Stimulated activated CD4-positive, alpha-beta T cell treated with anti-CD3 and anti-CD28 coated beads, Interleukin-15, amount 100 ng/mL, for 1 hour (primary cell): ENCODE measurements at places on chromosomes 5 and 9.

DNA sequence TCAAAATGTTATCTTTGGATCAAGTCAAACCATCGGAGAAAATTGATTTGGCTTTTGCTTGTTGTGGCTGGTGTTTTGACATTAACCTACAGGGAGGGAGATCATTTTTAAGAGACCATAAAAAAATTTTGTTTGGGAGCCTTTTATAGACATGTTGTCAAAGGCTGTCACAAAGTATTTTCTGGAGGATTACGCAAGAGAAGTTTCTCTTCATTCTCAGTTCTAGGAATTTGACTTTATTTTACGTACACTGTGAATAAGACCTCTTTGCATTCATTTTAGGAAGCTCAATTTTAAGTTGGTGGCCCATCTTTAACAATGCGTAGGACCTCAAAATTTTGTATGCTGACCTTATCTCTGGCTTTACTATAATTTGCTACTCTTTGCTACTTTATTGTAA, 50.2 kb upstream of the SLC44A1 start:
- DNase-seq: no peak

- no peak for DNase-seq
These were observed 42.2 kb downstream of the NIPAL4 start for GRCh38 chr5:157502143-157502647.

DNA sequence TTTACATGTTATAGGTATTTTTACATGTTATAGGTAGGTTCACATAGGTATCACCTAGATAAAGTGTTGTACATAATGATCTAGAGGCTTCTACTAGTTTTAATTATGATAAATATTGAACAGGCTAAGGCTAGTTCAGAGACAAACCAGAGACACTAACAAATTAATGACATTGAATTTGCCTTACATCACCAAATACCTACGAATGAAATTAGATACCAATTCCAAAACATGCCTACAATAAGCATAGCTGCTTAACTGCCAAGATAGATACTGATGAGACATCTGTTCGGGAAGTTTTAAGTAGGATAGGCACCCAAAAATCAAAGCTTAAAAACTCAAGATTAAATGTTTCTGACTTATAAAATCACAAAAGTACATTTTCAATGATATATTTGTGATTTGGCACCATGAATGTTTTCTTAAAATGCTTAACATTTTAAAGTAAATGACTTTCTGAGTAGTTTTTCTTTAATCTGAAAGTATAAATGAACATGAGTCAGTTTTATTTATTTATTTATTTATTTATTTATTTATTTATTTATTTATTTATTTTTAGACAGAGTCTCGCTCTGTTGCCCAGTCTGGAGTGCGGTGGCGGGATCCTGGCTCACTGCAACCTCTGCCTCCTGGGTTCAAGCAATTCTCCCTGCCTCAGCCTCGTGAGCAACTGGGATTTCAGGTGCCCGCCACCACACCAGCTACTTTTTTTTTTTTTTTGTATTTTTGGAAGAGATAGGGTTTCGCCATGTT, 703.1 kb upstream of the ARRDC3 start:
- no peak for DNase-seq

- DNase-seq: no peak
These were observed 128.4 kb downstream of the PARP8 start for GRCh38 chr5:50794812-50795211.

DNA sequence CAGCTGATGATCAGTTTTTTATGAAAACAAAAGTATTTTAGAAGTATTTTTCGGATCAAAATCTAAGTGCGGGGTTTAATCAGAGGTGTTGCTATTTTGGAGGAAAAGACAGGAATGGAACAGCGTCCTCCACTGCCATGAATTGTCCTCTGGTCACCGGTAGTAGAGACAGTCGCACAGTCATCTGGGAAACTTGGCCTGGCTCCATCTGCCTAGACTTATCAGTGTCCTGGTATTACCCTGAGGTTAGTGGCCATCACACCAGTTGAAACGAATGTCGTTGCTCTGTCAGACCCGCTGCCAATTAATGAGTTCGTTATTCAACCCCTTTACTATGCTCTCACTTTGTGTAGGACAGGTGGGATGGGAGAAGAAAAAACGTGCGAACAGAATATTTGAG, 8.2 kb downstream of the TLX3 start:
- DNase-seq: no peak

DNA sequence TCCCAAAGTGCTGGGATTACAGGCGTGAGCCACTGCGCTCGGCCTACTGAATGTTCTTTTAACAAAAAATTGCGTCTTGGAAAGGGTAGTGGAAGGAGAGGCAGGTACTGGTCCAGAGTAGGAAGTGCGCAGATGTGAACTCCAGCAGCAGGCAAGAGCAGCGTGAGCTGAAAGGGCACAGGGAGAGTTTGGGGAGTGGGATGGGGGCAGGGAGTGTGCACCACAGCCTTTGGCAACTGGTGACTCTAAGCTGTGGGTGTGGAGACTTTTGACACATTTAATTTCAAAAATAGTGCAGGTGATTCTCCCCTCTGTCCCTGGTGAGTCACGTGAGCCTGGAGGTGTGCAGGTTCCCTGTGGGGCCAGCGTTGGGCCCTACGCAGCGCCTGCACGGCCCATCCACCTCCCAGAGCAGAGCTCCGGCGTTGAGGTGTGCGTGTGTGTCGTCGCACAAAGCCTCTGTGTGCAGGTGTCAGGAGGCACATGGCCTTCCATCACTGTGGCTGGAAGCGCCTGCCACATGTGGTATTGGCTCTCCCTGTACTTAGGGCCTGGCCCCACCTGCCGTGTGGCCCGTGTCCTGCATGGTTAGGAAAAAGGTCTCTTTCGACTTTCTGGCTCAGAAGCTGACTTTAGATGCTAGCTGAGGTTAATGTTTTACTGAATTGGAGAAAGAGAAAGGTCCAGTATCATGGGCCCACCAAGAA, 11.5 kb downstream of the SQSTM1 start:
- no peak for DNase-seq

- DNase-seq: no peak
These were observed 15.5 kb downstream of the PRKACG start for GRCh38 chr9:68998385-68998784.

DNA sequence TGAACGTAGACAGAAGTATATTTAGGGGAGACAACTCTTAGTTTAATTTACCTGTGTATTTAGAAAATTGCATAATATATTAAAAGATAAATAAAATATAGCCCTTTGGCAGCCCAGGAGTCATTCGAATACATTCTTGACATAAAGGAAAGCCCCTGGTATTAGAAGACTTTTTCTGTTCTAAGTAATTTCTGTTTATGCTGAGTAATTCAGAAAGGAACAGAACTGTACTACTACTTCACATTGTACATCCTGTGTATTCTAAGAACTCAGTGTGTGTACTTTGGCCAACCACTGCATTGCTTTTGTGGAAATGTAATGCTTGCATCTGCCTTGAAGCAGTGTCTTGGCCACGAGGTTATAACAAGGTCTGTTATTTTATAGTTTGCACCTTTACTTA, 136.4 kb downstream of the KDM4C start:
- no peak for DNase-seq

DNA sequence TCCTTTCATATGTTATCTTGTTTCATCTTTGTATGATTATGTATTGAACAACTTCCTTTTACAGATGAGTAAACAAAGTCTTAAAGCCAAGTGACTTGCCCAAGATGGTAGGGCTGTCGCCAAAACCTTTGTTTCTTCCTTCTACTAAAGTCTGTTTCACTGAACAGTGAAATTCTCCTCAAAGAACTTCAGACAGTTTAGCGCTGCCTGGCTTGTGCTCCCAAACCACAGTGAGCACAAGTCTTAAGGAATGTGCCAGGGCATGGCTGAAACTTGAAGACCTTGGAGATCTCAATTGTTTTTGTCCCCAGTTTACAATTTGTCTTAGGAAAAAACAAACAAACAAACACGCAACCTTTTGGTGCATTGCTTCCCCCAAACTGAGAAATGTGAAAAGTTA, 273.5 kb downstream of the CRB2 start:
- no peak for DNase-seq

DNA sequence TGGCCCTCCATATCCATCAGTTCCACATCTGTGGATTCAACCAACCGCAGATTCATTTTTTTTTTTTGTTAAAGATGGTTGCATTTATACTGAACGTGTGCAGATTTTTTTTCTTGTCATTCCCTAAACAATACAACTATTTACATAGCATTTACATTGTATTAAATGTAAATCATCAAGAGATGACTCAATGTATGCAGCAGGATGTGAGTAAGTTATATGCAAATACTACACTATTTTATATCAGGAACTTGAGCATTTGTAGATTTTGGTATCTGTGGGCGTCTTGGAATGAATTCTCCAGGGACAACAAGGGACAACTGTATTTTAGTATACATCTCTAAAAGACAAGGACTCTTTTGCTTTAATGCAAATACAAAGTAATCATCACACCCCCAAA, 299.2 kb upstream of the ZNF608 start:
- no peak for DNase-seq

DNA sequence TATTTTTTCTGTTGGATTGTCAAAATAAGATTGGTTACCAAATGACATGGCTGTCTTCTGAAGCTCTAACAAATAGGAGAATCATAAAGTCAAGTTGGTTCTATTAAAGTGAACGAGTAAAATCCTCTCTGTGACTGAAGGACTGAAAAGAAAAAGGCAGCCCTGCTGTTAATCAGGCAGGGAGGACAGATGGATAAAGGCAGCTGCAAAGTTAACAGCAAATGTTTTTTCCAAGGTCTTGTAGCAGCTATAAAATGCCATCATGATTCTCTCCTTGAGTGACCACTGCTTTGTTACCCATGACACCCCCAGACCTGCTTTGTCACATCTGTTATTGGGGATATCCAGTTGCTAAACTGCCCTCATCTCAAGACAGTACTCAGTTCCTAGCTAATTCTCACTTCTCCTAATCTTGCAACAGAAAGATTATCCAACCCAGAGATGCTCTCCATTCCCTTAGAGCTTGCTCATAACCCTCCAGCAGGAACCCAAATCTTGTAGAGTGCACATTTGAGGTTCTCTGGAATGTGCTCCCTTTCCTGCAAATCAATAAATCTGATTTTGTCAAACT, 89.7 kb upstream of the PARP8 start:
- no peak for DNase-seq

DNA sequence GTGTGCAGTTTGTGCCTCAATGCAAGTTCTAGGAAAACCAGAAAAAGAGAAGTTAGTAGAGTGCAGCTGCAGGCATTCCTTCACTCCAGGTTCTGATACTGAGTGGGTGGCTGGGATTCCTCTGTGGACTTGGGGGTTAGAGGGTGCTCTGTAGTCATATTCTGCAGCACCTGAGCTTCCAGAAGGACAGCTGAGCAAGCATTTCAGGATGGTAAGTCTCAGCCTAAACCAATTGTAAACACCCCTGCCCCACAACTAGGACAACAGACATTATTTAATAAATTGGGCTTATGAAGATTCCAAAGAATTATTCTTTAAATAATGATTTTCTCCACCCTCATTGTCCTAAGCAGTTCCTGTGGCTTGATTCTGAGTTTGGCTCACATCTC, 9.1 kb downstream of the FAXDC2 start:
- DNase-seq: no peak

DNA sequence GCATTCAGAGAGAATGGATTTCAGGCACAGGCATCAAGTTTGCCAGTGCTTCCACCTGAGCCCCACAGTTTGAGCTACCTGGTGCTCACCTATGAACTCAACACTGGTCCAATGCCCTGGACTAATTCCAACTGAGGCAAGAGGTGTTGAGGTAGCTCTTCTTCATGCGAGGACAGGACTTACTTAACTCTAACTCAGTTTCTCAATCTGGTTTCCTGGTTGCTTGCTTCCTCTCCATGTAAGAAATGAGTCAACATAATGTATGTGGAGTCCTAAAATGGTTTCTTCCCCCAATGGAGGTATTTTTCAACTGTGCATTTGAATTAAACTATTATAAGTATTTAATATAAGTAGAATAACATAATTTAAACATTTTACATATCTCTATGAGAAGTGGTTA, 523.6 kb upstream of the DAB2 start:
- DNase-seq: no peak

GRCh38 chr9:72315089-72315509, 49.9 kb downstream of the ZFAND5 start:
- DNase-seq: no peak
